ENCODE measurements at places on chromosomes 7 and 10. TPM values are rescaled to one million over a fixed set of nuclear protein-coding genes. Genes with fewer than 3 reads are reported as not detected.

GRCh38 chr10:102837230-102837721 is at the start of gene CYP17A1:
Gene CYP17A1 (minus strand): TSS chr10:102837413. CDS start chr10:102837361, 52 bp downstream.
- H3K27ac ChIP-seq: no peak within 1 kb of the TSS
- H3K27me3 ChIP-seq: no peaks in the 10 kb centered on the region
- no peak within 1 kb of the TSS for H3K4me3 ChIP-seq

GRCh38 chr10:121974535-121975294 is at the start of gene NSMCE4A:
Gene NSMCE4A (minus strand): TSS chr10:121975217. CDS start chr10:121975165, 52 bp downstream.
- H3K4me3 ChIP-seq: peak within 1 kb of the TSS; percentile 90
- peak; percentile 91 for DNase-seq
- peaks cover 9% of the 10 kb centered on the region for H3K36me3 ChIP-seq
- no peaks in the 10 kb centered on the region for H3K27me3 ChIP-seq
- H3K4me1 ChIP-seq: peaks cover 8% of the 10 kb centered on the region
- peak within 1 kb of the TSS; percentile 97 for H3K27ac ChIP-seq

DNA sequence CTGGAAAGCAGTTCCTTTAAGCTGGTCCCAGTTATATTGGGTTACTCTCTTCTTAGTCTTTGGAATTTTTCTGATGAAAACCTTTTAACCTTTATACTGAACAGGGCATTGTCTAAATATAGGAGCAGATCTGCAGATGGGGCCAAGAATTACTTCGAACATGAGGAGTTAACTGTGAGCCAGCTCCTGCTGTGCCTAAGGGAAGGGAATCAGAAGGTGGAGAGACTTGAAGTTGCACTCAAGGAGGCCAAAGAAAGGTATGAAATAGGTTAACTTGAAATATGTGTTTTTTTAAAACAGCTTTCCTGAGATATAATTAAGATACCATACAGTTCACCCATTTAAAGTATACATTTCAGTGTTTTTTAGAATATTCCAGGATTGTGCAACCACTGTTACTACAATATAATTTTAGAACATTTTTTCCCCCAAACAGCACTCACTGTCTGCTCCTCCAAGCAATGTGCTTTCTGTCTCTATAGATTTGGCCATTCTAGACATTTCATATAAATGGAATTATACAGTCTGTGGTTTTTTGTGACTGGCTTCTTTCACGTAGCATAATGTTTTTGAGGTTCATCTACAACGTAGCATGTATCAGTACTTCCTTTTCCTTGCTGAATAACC is 18.9 kb downstream of the OPTN start:
- H3K27ac ChIP-seq: no peak overlapping the region
- H3K36me3 ChIP-seq: peaks cover 2% of the 10 kb centered on the region
- H3K27me3 ChIP-seq: no peaks in the 10 kb centered on the region
- no peaks in the 10 kb centered on the region for H3K4me1 ChIP-seq
- DNase-seq: no peak
- H3K4me3 ChIP-seq: no peak overlapping the region

- no peaks in the 10 kb centered on the region for H3K4me1 ChIP-seq
- no peak overlapping the region for H3K27ac ChIP-seq
Observed at GRCh38 chr7:290554-291372, 793 bp downstream of the FOXL3 start.

DNA sequence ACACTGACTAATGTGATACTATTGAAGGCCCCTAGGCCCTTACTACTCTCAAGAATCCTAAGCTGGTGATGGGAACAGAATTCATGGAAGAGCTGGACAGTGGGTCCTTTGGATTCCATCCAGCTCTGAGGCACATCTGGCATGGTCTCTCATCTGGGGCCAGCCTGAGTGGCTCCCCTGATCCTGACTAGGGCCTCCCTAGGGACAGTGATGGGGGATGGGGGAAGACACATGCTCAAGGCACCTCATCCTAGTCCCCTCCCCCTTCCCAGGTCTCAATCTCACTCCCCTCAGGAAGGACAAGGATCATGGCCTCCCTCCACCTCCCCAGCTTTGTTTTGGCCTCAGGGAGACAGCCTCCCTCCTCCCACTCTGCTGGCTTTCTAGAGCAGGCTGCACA is 1.8 kb downstream of the KCNIP2 start:
- peaks cover 19% of the 10 kb centered on the region for H3K27me3 ChIP-seq
- H3K4me1 ChIP-seq: peaks cover 16% of the 10 kb centered on the region
- no peaks in the 10 kb centered on the region for H3K36me3 ChIP-seq
- no peak overlapping the region for H3K27ac ChIP-seq

CYP3A4 gene
- total RNA-seq: not detected

GRCh38 chr10:14244147-14244546 is 86.6 kb downstream of the FRMD4A start:
- H3K4me3 ChIP-seq: no peak overlapping the region
- no peak overlapping the region for H3K27ac ChIP-seq
- no peaks in the 10 kb centered on the region for H3K27me3 ChIP-seq
- peak; percentile 73 for DNase-seq
